ENCODE measurements at places on chromosomes 3 and 15. TPM values are rescaled to one million over a fixed set of nuclear protein-coding genes. Genes with fewer than 3 reads are reported as not detected.

GRCh38 chr3:126343649-126344035 lies 13.6 kb downstream of the KLF15 start:
- DNase-seq = no peak

DNA sequence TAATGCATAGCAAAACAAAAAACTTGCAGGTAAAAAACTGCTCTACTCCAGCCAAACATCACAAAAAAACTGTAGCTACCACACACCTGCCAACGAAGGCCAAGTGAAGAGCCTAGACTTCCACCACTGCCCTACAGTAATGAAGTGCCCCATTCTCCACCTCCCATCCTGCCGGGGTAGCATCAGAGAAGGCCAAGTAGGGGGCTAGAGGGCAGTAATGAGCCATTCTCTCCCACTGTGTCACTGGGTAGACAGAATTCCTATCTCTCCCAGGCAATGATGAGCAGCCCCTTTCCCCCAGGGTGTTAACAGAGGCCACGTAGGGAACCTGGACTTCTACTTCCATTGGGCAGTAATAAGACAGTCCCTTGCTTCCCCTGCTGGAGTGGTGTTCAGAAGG lies 9.5 kb downstream of the SEC22C start:
- peak; percentile 8 for DNase-seq

DNA sequence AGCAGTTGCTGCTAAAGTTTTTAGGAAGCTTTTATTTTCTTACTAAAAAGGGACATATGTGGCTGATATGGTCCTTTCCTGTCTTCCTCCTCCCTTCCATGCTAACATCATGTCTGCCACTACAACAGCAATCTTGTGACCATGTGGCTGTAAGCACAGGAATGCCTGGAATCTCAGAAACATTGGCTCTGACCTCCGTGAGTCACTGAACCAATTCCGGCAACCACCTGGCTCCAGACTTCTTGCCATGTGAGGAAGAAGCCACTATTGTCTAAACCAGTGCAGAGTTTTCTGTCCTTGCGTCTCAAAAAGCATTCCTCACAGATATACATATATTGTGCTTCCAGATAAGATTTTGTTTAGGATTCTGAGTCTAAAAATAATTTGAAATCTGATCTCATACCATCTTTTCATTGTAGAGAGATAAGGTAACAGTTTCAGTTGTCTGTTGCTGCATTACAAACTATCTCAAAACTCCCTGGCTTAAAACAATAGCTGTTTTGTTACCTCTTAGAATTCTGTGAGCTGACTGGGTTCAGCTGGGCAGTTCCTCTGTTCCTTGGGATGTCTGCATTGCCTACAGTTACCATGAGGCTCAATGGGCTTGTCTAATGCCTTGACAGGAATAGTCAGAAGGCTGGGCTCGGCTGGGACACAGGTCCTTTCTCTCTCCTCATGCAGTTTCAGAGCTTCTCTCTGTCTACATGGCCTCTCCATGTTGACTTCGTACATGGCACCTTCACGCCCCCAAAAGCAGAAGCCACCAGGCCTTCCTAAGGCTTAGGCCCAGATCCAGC lies 77.3 kb upstream of the MAGI1 start:
- DNase-seq = no peak

- DNase-seq = no peak
These were observed 50.4 kb upstream of the TBC1D21 start for GRCh38 chr15:73822998-73823397.

- no peak for DNase-seq
These were observed 1.7 kb downstream of the PLXND1 start for GRCh38 chr3:129604767-129605166.

GRCh38 chr15:90463381-90463780 lies 66.3 kb upstream of the CRTC3 start:
- DNase-seq = no peak

DNA sequence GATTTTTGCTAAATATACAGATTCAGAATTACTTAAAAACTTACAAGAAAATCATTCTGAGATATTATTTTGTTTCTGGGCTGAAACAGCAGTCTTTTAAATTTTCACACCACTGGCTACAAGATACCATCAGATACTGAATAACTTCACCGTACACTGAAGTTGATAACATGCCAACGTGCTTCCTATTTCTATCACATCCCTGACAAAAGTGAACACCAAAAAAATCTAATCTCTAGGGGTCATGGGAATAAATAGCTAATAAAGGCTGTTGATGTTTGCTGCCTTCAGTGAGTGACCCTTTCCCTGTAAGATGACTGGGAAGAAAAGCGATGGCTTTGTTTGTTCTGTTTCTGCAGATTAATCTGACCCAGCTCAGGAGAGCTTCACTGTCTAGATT lies 120.5 kb downstream of the DUT start:
- DNase-seq = no peak

- no peak for DNase-seq
These were observed at the start of gene UTS2B for GRCh38 chr3:191329654-191330529. Gene UTS2B, minus strand, starts transcription at chr3:191330526. Its CDS starts 48,337 bp downstream, at chr3:191282189.

DNA sequence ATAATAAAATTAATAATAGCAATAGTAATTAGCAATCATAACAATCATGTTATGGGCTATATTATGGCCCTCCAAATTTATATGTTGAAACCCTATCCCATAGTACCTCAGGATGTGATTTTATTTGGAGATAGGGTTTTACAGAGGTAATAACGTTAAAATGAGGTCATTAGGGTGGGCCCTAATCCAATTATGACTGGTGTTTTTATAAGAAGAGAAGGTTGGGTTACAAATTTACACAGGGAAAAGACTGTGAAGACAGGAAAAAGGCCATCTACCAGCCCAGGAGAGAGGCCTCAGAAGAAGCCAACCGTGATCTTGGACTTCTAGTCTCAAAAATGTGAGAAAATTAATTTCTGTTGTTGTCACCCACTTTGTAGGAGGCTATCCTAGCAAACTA lies 353.1 kb downstream of the CHL1 start:
- DNase-seq = no peak

- DNase-seq = no peak
These were observed 392.8 kb upstream of the WNT5A start for GRCh38 chr3:55879901-55880331.

DNA sequence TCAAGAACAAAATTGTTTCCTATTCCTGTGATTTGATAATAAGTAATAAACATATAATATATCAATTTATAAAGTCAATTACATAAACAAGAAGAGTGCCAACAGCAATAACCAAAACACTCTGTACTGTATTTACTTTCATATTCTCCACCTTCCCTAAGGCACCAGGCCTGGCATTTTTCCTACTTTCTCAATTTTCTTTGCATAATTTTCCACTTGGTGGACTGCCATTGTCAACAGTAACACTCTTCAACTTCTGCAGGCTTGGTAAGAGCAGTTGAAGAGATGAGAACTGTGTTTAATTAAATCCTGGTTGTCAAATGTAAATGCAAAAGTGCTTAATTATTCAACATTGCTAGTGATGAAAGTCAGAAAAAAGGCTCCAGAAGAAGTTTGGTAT lies 229.8 kb upstream of the PLSCR5 start:
- no peak for DNase-seq

- DNase-seq = peak; percentile 62
These were observed 92.0 kb downstream of the SNRK start for GRCh38 chr3:43378066-43378935.

GRCh38 chr3:15498431-15499214 lies 22.9 kb downstream of the COLQ start:
- no peak for DNase-seq

GRCh38 chr3:64291345-64291744 lies 66.1 kb upstream of the PRICKLE2 start:
- DNase-seq = no peak

- peak; percentile 13 for DNase-seq
These were observed 14.3 kb upstream of the CCNL1 start for GRCh38 chr3:157174290-157174648.

GRCh38 chr3:16430717-16431630 lies 82.5 kb downstream of the RFTN1 start:
- no peak for DNase-seq

- no peak for DNase-seq
These were observed 690.8 kb upstream of the ARPP21 start for GRCh38 chr3:34948517-34948916.

DNA sequence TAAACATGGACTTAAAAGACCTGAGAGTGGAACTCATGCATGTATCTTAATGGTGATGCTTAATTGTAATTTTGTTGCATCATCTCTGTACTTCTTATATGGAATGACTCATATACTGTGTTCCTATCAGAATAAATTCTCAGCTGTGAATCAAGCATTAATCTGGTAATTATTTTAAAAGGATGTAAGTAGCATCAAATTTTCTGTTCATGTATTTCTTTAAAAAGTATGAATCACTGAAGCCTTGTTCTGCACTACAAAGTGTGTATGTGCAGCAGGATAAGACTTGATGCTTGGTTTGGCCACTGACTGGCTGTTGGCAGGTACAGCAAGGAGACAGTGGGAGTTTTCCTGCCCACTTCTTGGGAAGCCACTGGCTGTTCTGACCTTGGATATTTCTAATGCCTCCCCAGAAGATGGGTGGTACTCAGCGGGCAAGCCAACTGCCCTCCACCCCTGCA lies 123.9 kb downstream of the ANO10 start:
- DNase-seq = no peak

DNA sequence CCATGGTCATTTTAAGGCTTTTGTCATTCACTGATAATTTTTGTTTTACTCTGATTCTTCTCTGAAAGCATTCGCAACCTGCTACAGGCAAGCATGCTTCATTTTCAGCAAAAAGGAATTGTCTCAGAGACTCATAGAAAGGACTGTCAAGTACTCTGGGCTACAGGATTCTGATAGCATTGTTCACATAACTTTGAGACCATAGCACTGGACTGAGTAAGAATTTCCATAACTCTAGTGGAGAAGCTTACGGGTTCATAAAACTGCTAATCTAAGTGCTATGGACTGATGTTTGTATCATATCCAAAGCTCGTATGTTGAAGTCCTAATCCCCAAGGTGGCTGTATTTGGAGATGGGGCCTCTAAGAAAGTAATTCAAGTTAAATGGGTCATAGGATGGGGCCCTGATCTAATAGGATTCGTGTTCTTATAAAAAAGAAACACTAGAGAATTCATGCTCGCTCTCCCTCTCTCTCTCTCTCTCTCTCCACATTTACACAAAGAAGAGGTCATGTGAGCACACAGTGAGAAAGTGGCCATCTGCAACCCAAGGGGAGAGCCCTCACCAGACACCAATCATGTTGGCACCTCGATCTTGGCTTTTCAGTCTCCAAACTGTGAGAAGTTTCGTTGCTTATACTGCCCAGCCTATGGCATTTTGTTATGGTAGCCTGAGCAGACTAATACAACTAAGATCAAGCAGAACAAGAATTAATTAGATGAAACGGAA lies 60.4 kb downstream of the CRYGS start:
- DNase-seq = no peak

- DNase-seq = no peak
These were observed 5.6 kb downstream of the COL8A1 start for GRCh38 chr3:99644017-99644416.

DNA sequence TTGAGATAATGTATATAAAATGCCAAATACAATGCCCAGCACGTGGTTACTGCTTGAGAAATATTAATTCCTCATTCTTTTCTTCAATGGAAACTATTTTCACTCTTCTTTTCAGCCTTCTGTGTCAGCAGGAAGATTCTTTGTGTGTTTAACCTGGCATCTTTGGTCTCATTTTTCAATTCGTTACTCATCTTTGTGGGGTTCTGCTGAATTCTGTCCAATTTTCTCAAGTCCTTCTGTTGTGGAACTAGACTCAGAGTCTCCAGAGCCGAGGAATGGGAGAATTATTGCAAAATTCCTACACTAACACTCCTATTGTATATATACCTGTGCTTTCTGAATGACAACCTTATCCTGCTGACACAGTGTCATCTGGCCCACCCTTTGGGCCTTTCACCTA lies 96.8 kb upstream of the RGMA start:
- DNase-seq = no peak

GRCh38 chr15:74655424-74655823 lies 39.8 kb downstream of the CLK3 start:
- no peak for DNase-seq

DNA sequence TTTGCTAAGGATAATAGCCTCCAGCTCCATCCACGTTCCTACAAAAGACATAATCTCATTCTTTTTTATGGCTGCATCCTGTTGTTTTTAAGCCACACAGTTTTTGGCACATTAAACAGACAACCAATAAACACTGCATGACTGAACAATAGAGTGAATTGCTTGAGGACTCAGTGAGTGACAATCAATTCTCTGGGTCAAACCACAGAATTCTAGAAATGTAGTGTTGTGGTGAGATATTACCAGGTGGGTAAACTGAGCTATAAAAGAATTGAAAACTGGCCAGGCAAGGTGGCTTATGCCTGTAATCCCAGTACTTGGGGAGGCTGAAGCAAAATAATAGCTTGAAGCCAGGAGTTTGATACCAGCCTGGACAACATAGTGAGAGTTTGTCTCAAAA lies 154.7 kb upstream of the CADPS start:
- no peak for DNase-seq

- no peak for DNase-seq
These were observed 12.6 kb downstream of the CEP152 start for GRCh38 chr15:48798319-48798718.

GRCh38 chr3:135134684-135135075 lies 339.6 kb downstream of the EPHB1 start:
- DNase-seq = no peak

GRCh38 chr15:91018158-91018557 lies 4.2 kb downstream of the VPS33B start:
- DNase-seq = no peak

GRCh38 chr3:194483850-194484249 lies 3.0 kb downstream of the ATP13A3 start:
- no peak for DNase-seq

- DNase-seq = no peak
These were observed 461.9 kb upstream of the ONECUT1 start for GRCh38 chr15:53251996-53252395.

GRCh38 chr3:45682311-45682710 lies 6.9 kb upstream of the SACM1L start:
- DNase-seq = no peak

DNA sequence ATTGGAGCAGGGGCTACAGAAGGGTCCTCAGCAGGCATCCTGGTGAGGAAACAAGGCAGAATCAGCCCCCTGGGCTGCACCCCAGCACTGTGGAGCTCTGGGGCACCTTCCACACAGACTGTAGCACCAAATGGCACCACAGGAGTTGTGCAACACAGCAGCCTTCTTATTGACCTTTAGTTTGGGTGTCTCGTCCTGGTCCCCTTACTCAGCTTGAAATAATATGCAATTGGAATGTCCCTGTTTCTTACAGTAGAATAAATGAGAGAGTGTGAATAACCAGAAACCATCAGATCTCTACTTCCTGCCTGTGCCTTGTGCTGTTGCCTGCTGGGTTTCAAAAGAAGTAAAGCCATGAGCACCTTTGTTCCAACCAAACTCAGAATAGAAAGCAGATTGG lies 44.5 kb downstream of the RPLP1 start:
- no peak for DNase-seq

SLC28A1 gene
- total RNA-seq = not detected

TUSC2 gene
- 29.1 TPM for total RNA-seq

KLHL18 gene
- 42.2 TPM for total RNA-seq

FEZF2 gene
- not detected for total RNA-seq

SKOR1 gene
- 0.16 TPM for total RNA-seq

CYP1A2 gene
- not detected for total RNA-seq

CHST13 gene
- not detected for total RNA-seq

CLCN2 gene
- 6.8 TPM for total RNA-seq

CYP8B1 gene
- not detected for total RNA-seq

EOGT gene
- 10.8 TPM for total RNA-seq

CHRD gene
- total RNA-seq = not detected

ABTB1 gene
- 8.0 TPM for total RNA-seq

GOLGA8J gene
- total RNA-seq = not detected

GALNT15 gene
- total RNA-seq = not detected

VIPR1 gene
- total RNA-seq = 6.6 TPM

CPLX3 gene
- 0.19 TPM for total RNA-seq

GPR62 gene
- not detected for total RNA-seq

Measured in activated naive CD8-positive, alpha-beta T cell treated with anti-CD3 and anti-CD28 coated beads for 36 hours (primary cell).